ENCODE measurements at places on chromosomes 6 and 20.

DNA sequence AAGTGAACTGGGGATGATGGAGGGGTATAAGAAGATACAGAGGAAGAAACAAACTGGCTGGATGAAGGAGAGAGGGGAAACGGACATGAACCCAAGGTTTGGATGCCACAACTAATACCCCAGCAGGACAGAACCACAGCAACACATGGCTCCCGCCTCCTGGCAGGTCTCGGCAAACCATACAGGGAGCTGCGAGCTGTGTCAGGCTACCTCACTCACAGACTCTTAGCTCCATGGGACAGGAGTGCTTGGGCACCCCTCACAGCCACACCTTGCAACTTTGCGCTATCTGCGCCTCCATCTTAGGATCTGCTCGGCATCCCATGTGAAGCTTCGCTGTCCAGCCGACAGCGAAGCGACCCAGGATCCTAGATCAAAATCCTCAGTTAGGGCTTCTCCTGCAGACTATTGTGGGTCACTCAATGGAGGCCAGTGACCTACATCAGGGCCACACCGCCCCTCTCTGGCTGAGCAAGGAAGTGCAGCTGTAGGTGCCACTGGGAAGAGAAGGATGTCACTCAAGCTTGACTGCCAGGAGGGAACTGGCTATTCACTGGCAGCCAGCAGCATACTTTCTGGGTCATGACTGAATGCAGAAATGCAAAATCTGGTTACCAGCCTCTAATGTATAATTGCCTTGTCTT is 174.4 kb upstream of the RIN2 start:
- DNase-seq, result no peak

GRCh38 chr20:61644378-61645076 is 392.5 kb downstream of the CDH4 start:
- DNase-seq, result no peak

DNA sequence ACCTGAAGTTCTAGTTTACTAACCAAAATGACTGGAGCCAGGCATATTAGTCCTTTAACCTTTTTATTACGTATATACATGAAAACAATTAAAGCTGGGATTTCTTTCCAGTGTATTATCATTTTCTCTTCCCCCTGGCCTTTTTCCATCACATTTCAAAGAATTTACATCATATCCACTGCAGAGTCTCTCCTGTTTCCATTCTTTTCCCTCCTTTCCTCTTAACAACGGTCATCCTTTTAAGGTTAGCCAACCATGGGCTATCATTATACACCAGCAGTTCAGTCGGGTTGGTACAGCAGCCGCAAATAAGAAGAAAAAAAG is 104.6 kb downstream of the TFAP2A start:
- DNase-seq, result no peak

GRCh38 chr20:56625837-56626236 is 3.3 kb upstream of the TFAP2C start:
- DNase-seq, result no peak

DNA sequence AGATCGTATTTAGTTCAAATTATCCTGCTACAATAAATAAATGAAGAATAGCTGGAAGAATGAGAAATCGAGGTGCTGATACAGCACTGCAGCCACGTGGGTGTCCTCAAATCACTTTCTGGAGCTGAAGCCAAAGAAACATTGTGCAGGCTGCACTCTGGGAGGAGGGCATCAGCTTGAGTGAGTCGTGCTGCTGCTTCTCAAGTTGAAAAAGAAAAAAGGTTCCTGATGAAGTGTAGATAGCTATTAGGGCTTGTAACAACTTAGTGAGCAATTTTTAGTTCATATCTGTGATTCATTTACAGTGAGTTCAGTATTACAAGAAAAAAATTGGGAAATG is 40.5 kb downstream of the DSE start:
- no peak for DNase-seq

GRCh38 chr6:169589293-169589692 is 112.5 kb downstream of the WDR27 start:
- no peak for DNase-seq

DNA sequence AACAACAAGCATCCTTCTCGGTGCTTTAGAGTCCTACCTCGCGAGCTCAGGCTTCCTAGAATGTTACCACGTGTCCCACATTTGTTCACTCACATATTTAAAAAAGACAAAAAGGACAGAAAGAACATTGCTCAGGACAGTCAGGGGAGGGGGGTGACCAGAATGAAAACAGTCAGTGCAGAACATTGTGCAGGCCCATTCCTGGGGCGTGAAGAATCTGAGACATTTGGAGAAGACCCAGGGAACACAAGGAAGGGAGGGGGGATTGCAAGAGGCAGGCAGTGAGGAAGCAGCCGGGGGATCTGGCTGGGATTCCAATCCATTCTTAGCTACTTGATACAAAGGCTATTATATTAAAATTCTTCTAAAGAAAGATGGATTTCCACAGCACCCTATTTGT is 270.4 kb upstream of the CITED2 start:
- DNase-seq, result no peak

DNA sequence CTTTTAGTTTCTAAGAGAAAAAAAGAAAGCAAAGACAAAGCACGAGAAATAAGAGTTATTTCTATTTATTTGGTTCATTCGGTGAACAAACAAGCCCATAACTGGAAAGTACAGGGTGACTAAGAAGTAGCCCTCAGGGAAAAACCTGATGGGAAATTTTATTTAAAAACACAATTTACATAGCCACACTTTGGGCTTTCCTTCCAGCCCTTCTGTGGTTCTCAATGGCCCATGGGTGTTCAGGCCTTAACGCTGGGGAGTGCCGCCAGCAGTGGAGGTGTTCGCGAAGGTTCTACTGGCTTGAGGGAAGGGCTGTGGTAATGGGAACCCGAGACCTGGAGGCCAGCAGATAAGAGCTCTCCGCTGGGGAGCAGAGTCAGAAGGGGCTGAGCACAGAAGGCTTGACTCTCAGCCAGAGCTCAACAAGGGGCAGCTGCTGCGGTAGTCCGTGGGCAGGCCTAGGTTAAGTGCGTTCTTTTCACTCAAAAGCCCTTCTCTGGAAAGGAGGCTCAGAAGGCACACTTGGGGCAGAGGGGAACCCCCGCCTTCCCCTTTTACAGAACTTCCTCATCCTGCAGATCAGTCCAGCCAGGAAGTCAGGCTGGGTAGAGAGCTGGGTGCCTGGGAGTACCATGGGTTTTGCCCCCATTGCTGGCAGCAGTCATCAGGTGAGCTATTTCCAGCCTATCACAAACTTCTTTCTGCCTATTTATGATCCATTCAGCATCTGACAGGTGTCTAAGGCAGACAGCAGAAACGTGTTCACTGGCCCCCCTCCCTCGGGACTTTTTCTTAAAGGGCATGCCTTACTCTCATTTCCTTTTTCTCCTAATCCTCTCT is 8.8 kb upstream of the CD83 start:
- DNase-seq, result no peak

GRCh38 chr20:33337531-33338165 is 54.6 kb downstream of the BPIFB1 start:
- no peak for DNase-seq

DNA sequence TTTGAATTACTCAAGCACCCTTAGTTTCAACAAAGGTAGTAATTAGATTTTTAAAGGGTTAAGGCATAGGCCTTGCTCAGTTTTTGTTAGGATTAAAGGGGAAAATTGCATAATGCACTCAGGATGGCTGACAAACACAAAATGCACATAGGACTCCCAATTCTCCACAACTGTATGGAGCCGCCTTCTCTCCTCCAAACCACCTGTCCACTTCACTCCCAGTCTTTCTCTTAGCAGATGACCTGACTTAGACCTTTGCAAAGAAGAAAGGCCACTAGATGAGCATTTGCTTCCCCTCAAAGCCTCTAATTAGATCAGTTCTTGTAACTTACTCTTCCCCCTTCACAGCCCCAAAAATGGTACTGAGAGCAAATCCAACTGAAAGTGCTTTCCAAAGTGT is 20.1 kb downstream of the NSFL1C start:
- no peak for DNase-seq

DNA sequence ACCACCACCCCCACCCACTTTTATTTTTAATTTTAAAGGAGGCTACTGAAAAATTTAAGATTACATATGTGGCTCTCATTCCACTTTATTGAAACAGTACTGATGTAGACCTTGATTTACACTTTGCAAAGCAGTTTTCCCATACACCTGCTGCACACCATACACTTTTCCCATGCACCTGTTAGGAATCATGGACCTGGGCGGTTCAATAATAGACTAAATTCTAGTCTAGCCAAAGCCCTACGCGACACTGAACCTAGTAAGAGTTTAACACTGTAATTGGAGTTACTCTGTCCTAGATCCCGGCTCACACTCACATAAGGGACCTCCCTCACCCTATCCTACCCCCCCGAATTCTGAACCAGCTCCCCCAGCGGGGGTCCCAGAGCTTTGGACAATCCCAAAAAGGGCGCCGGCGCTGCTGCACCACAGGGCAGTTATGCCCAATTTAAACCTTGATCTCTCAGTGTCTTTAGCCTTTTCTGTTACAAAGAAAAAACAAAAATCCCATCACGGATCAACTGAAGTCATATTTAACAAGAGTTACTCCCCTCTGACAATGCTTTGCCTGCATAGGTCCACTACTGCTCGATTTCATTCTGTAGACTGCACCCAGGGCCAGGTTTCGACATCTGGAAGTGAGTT is 2.4 kb upstream of the GCLC start:
- no peak for DNase-seq

- DNase-seq, result no peak
These were observed 50.3 kb upstream of the GFRAL start for GRCh38 chr6:55276745-55277530.

- DNase-seq, result no peak
These were observed 54.9 kb downstream of the ANKRD6 start for GRCh38 chr6:89487864-89488263.

- DNase-seq, result no peak
These were observed 9.6 kb downstream of the BPIFB3 start for GRCh38 chr20:33063271-33063670.

DNA sequence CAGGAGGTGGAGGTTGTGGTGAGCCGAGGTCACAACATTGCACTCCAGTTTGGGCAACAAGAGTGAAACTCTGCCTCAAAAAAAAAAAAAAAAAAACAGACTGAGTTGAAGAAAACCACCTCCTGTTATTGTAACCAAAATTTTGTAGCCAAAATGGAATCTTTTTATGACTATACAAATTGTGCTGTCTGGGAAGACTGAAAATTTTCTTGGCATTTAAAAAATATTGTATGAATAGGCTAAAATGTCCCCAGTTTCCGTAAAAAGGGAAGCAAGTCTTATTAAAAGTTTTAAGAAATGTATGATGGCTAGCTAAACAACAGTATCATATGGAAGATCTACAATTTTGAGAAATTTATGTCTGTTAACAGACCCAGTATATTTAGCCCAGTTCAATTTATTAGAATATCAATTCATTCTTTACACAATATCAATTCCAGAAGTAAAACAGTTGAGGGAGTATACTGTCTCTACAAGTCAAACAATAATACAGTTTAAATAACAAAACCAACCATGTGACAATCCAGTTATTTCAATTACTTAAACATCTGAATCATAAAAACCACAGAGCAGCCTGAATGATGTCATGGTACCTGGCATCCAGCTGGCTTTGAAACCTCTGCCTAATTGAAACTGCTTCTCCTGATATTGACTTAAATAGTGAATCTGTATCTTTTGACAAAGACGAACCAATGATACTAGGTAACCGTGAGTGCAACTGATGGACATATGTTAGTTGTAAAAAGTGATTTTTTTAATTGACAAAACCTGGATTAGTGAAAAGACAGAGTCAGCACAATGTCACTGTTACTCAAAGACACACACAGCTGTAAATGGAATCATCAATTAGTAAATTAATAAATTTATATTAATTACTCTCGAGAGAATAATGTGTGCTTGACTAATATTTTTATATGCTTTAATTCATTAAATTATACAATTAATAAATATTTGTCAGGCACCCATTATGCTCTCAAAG is 166.6 kb upstream of the MARCKS start:
- no peak for DNase-seq

- DNase-seq, result no peak
These were observed 8.1 kb upstream of the HBS1L start for GRCh38 chr6:135062735-135063134.

- DNase-seq, result no peak
These were observed 1338.0 kb upstream of the EYS start for GRCh38 chr6:67045076-67045475.

GRCh38 chr6:11460001-11460668 is 77.4 kb upstream of the TMEM170B start:
- no peak for DNase-seq

DNA sequence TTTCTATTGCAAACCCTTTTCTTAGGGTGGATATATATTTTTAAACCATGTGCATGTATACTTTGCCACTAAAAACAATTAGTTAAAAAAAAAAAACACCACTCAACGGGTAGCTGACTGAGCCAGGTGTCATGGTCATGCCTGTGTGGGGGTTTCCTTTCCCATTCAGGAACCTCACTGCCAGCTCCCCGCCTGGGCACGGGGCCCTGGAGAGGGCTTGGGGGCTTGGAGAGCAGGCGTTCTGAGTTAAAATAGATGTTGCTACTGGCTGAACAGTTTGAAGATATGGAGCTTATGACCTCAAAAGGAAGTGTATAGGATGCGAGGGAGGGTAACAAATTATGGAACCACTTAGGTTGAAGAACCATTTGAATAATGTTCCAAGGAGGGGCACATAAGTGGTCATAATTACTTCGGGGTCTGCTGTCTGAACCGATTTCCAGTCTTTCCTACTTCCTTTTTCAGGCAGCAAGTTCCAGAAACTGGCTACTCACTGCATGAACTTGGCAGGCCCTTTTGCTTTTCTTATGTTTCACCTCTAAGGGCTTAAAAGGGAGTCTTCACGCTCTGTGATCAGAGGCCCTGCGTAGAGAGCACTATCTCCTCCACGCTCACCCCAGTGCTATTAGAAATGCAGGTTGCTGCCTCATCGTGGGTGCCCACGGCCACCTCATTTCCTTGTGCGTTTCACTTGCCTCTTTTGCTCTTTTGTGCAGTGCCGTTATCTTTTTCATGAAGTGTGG is 9.9 kb downstream of the STX16 start:
- DNase-seq, result peak; percentile 65

- no peak for DNase-seq
These were observed 224.9 kb upstream of the DTNBP1 start for GRCh38 chr6:15887491-15888461.

- no peak for DNase-seq
These were observed 162.0 kb upstream of the STMND1 start for GRCh38 chr6:16939839-16940238.

GRCh38 chr6:5781019-5781418 is 225.7 kb downstream of the NRN1 start:
- no peak for DNase-seq

DNA sequence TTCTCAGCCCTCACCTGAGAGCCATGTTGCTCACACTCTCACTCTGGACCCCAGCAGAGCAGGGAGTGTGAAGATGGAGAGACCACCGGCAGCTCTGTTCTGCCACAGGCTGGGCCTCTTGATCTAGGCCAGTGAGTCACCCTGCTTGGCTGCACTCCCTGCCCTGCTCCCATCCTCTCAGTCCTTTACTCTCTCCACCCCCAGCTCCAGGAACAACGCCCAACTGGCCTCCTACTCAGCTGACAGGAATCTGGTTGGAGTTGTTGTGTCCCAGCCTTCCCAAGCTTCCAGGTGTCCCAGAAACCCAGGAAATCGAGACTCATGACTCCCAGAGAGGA is at the start of gene PSORS1C1:
TSS of gene PSORS1C1 (plus strand) at position 260 of the 338 bp plus-strand sequence. CDS start 14,833 bp downstream, outside the sequence.
- no peak for DNase-seq

GRCh38 chr20:60512443-60512842 is 554.2 kb downstream of the CDH26 start:
- DNase-seq, result no peak
